EH (cell line): ENCODE measurements at places on chromosomes 11 and 22.
A peak's percentile ranks its signal among the peaks of the same experiment; 100 is the strongest.

DNA sequence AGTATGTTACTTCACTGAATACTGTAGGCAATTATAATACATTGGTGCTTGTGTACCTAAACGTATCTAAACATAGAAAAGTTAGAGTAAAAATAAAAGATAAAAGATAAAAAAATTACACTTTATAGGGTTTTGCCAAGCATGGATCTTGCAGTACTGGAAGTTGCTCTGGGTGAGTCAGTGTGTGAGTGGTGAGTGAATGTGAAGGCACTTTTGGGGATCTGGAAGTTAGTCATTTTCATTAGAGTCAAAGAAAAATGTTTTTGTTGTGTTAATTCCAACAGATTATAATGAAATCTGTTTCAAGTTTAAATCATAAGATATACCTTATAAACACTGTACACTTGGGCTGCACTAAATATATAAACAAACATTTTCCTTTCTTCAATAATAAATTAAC is 3.3 kb downstream of the SLC22A25 start:
- no peak for DNase-seq

GRCh38 chr11:86524620-86525352 is 147.6 kb downstream of the ME3 start:
- DNase-seq = peak; percentile 83

- no peak for DNase-seq
These were observed 293.2 kb downstream of the SWAP70 start for GRCh38 chr11:9957072-9957471.

DNA sequence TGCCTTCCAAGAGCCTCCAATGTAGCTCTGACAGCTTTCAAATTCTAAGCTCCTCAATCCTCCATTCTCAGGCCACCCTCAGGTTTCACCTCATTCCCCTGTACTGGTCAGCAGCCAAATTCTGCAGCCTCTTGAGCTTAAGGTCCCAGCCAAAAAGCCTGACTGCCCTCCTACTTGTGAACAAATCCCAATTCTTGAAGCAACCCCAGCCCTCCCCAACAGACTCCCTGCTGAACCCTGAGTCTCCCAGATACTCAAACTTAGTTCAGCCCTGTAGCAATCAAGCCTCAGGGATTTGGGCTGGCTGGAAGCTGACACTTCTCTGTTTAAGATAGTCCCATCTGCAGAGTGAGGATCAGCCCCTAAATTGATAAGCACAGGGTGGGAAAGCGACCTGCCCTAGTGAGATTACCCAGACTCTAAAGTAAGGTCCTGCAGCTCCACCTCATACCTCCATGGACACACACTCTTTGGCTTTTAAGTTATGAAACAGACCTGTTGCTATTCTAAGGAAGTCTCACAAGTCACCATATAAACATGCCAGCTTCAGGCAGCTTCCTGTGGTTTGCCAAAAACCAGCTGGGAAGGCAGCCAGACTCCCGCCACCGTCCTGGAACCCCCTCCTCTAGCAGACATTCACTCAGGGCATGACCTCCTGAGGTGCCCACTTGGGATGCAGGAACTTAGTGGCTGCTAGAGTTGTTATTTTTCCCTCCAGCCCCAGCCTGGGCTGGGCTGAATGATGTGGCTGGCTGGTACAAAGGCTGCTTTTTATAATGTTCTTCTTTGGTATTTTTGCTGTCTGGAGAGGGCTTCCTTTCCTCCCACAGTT is 82.5 kb upstream of the PICALM start:
- peak; percentile 62 for DNase-seq

DNA sequence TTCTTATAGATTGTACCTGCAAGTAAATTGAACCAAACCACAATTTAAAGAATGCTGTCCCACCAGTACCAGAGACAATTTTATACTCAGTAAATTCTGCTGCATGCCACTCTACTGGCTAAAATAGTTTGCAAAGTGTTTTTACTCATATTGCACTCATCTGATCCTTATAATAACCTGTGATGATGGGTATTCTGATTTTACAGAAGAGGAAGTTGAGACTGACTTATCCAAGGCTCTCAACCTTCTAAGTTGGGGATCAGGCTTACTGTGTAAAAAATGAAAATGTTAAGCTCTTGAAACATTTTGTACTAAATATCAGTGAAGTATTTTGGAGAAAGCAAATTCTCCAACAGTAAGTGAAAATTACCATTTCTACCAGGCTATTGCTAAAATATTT is 37.9 kb downstream of the RNF169 start:
- DNase-seq = no peak

DNA sequence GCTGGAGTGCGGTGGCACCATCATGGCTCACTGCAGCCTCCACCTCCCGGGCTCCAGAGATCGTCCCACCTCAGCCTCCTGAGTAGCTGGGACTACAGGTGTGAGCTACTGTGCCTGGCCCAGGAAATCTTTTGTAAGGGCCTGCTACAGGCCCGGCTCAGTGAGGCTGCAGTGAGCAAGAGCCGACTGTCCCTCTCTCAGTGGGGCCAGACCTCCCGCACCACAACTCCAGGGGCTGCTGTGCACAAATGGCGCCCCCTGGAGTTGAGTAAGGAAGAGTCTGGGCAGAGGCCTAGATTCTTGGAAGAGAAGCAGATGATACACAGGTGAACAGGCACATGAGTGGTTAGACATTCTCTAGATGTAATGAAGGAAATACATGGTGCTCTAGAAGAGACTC is 7.0 kb downstream of the SERHL2 start:
- peak; percentile 29 for DNase-seq

DNA sequence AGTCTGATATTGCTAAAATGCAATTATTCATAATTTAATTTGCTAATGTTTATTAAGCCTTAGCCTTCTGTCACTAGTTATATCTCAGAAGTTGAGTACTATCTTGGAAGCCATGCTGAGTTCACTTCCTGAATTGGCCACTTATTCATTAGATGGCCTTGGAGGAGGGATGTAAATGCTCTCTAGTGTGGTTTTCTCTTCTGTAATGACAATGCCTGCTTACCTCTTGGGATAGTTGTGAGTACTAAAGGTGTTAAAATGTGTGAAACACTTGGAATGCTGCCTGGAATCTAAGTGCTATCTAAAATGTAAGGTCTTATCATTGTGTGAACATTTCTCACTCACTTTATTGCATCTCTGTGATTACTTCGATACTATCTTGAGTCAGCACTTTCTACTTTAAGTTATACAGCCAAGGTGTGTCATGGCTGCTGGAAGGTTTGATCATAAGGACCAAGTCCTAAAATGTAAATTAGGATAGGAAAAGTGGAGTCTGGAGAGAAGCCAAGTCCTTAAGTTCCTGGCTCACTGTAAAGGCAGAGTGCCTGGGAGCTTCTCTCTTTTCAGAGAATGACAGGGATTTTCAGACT is 12.4 kb downstream of the GLYATL2 start:
- peak; percentile 22 for DNase-seq

DNA sequence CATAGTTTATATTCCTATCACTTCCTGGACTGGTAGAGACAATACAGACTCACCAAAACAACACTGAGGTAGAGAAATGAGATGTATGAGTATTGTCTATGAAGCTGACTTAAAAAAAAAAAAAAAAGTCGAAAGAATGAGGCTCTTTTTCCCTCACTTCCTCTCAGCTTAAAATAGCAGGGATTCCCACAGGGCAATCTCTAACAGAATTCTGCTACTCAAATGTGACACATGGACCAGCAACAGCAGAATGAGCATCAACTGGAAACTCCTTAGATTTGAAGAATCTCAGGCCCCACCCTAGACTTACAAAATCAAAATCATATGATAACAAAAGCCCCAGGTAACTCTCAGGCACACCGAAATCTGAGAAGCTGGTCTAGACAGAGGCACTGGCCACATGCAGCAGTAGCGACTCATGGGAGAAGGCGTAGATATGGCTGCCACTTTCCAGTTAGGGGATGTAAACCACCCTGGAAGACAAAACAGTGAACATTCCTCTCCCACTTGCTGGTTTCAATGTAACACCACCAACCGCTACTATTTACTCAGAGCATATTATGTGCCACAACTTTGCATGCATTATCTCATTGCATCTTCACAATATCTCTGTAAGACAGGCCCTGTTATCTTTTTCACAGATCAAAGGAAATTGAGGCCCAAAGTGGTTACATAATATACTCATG is 128.0 kb downstream of the RBFOX2 start:
- peak; percentile 85 for DNase-seq

DNA sequence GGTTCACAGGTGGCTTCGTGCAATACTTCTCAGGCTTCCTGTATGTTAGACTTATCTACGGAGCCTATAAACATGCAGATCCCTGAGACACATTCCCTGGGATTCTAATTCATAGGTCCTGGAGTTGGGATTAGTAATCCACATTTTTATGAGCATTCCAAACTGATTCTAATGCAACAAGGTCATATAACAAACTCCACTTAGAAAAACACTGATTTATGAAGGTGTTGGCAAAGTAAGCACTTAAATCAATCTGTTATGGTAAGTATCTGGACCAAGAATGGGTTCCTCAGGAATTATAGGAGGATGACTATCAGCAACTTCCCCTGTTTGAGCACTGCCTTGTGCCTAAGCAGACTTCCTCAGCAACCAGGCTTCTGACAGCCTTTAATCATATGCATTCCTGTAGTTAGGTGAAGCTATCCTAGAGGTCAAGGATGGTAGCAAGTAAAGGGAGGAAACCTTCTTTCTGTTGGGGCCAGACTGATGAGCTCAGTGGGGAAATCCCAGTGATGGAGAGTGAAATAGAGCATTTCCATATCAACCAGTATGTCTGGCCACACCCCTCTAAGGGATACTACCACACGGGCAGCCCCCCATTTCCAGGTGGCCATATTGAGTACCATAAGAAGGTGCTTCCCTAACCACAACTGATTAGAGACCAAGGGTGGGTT is 89.6 kb downstream of the RASSF10 start:
- DNase-seq = peak; percentile 37

- DNase-seq = no peak
These were observed 20.9 kb downstream of the TMPRSS13 start for GRCh38 chr11:117908109-117908895.

DNA sequence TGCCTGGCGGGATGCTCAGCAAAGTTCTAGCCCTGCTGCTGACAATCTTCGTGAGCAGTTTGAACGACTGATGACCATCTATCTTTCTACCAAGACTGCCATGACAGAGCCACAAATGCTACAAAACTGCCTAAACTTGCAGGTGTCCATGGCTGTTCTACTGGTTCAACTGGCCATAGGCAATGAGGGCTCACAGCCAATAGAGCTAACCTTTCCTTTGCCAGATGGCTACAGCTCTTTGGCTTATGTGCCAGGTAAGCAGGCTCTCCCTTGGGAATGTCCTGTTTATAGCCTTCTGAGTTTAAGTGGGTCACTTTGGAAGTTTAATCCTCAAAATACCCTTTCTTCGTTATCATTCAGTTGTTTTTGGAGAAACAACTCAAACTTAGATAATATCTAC is 20.1 kb downstream of the UBE4A start:
- no peak for DNase-seq

DNA sequence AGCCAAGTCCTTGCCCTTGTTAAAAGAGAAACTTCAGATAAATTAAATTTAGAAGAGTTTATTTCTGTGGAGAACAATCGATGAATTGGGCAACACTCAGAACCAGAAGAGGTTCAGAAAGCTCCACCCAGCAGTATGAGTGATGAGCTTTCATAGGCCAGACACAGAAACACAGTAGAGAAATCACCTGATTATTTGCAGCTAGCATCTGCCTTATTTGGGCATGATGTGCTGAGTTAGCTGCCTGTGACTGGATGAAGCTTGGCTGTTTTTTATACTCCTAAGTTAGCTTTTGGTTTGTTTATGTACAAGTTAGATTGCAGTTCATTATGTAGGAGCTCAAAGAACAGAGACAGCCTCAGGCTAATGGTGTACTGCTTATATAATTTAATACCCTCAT is 269.5 kb upstream of the SESN3 start:
- DNase-seq = no peak

DNA sequence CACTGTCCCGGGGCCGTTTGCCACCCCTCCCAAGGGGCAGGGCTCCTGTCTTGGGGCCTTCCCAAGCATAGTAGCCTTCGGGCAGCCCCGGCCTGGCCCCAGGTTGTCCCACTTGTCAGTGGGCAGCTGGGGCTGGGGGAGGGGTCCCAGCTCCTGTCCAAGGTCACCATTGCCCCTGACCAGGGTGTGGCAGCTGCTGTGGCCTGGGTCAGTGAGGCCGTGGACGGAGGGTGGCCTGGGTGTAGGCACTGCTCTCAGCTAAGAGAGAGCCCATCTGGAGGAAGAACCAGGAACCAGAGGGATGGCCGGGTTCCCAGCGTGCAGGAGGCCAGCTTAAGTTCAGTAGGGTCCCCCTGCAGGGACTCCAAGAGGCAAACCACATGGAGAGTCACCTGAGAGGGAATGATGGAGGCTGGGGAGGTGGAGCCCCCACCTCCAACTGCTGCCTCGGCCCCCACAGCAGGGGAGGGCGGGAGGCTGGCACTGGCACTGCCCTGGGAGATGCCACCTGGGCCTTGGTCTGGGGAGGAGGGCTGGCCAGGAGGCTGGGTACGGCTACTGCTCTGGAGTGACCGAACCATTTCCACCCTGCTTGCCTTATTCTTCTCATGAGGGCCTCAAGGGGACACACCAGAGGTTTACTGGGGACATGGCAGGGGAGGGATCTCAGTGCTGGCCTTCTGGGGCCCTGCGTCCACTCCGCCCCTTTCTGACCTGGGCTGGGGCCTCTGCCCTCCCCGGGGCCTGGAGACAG is 6.8 kb upstream of the CCDC188 start:
- DNase-seq = no peak

DNA sequence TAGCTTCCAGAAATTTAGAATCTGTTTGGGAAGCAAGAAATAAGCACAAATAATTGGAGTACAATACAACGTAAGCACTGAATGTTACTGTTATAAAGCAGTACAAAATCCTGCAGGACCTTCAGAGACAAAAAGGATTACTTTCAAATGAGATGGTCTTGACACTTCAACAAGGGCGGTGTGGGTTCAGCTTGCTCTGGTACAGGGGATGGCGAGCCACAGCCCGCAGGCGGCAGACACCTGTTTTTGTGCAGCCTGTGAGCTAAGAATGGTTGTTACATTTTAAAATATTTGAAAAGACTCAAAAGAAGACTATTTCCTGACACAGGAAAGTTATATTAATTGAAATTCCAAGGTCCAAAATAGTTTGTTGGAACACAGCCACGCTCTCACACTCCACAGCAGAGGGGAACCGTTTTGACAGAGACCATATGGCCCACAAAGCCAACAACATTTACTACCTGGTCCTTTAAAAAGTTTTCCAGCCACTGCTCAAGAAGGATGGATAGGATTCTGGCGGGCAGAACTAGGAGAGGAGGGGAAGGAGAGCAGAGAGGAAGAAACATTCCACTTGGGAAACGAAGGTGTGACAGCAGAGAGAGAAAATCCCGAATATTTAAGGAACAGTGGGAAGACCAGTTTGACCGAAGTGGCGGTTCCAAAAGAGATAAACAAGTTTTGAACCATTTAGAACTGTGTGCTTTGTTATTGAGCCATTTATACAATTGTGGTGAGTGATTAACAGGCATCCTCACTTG is 6.3 kb downstream of the PRDM10 start:
- no peak for DNase-seq
